ENCODE measurements at places on chromosomes 7 and 10.
A peak's percentile ranks its signal among the peaks of the same experiment; 100 is the strongest.

DNA sequence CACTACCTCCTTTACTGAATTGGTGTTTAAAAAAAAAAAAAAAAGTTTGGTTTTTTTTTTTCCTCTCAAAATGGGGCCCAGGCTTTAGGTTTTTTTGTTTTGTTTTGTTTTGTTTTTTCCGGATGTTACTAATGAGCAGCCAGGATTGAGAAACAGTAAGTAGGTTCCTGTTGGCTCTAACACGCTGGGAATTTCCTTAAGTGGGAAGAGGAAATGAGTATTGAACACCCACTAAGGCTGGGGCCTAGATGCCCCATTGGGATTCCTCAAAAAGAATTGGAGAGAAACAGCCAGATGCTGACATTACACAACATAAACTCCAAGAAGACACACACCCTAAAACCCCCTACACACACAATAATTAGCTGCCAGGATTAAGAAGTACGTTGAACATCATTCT, 102.2 kb upstream of the NANOS1 start:
- DNase-seq = no peak

DNA sequence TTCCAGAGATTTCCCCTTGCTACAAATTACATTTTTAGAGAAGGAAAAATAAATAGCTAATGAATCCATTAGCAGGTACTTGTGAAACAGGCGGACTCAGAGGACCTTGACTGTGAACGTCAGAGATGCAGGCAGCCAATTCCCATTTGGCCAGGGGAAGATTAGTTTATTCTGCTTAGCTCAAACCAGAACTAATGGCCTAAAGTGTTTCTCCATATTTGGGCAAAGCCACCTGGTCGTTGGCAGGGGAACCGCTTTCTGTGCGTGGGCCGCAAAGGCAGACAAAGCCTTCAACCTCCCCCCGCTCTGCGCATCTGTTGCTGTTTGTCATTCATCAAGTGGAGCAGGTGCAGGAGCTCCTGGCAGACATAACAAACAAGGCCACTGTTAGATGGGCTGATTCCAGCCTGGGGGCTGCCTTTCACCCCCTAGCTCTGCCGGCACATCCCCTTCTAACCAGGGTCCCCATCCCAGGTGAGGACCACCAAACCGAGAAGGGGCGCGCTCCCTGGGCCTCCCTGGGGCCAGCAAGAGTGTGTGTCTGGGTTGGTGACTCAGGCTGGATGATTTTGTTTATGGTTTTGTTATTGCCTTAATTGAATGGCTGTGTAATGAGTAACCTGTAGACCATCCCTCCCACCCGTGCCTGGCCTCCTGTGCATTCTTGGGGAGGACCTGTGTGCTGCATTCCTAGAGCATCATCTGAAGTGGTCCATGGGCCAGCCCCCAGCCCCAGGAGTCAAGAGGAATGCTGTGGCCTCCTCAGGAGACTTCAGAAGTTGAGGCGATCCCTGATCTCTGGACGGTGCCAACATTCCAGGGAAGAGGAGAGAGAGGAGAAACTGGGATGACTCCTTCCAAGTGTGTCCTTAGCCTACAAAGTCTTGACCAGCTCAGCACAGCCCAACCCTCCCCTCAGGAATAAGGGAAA, 14.5 kb upstream of the CPA1 start:
- peak; percentile 91 for DNase-seq

DNA sequence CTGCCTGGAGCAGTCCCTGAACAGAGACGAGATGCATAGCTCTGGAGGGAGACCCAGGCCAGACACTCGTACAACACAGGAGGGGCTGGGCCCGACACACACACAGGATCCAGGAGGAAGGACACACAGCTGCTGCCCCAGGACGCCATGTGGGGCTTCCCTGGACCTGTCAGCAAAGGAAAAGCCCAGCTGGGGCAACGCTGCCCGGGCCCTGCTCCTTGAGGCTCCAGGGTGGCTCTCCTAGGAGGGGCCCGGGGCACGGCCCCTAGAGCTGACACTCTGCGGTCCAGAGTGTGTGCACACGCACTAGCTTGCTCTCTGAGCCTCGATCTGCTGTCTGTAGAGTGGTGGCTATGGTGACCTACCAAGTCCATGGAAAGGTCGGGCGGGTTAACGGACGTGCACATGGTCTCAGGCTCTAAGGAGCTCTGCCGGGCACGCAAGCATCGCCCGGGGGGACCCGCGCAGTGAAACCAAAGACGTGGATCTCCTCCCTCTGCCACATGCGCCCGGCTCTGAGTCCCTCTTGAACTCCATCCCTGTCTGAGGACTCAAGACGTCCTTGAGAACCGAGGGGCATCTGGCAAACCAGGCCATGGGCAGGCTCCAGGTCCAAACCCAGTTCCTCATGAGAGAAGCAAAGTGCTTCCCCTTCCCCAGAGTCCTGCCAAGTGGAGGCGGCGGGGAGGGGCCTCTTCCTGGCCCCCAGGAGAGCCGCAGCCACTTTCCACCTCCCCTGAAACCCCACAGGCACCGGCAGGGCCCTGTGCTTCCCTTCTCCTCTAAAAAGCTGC, 279.0 kb downstream of the ELFN1 start:
- no peak for DNase-seq

DNA sequence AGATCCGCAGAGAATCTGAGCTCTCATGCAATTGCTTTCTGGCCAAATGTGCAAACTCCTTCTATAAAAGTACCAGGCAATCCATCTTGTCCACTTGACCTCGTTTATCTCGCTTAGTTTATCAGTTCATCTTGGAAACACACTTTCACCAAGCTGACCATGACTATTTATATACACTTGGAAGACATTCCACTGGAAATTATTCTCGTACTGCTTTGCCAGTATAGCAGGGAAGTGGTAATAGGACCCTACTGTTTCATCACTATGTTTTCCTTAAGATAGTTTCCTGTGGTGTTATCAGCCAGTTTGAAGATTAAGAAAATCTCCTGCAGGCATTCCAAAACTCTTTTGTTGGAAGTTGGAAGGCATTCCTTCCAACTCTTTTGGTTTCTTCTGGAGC, 115.3 kb upstream of the FAM171A1 start:
- DNase-seq = no peak

- DNase-seq = no peak
Observed at GRCh38 chr10:131891196-131891928, 9.4 kb upstream of the PPP2R2D start.

DNA sequence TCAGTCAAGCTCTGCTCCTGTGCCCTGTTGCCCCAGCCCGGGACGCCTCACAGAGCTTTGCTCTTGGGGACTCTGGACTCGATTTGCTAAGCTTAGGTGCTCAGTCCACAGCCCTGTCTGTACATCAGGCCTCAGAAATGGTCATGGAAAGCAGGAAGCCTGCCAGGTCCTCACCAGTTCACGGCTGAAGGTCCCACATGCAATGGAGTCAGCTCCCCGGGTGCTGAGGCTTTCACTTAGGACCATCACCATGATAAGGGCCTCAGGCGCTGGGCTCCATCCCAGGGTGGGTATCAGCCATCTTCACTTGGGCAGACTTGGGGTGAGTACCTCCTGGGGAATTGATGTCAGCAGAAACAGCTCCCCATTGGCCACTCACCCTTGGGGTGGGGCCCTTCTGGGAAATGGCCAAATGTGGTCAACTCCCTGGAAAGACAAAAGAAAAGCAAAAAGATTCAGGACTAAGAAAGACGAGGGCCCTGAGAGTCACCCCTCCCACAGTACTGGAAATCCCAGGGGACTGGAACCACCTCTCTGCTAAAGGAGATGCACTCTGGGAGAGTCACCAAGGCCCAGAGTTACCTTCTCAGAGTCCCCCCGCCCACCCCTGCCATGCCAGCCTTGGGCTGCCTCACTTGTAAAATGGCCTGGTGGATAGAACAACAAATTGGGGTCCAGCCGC, 37.6 kb downstream of the FAM53B start:
- no peak for DNase-seq

DNA sequence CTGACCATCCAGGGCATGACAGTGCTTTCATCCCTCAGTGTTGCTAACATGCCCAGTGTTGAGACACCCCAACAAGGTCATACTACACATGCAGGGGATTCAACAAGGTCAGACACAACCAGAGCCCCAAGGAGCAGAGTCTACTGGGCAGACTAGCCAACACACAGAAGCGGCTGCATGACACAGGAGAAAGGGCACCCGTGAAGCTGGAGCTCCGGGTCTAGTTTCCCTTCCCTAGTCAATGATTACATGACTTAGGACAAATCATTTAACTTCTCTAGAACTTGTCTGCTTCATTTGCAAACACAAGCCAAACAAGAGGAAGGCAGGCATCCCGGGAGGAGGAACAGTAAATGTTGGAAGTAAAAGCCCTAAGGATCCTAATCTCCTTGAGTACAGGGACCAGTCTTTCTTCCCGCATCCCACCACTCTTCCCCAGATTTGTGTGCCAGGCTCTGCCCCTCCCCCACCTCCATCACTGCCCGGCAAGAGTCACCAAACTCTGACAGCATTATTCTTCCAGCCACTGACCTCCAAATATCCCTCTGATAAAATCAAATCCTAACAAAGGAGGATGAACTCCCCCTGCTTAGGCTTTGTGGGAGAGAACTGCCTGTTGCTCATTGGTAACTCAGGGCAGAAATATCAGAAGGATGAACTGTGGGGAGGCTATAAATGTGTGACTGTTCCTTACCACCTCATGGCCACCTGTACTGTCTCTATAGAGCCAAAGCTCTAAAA, 104.3 kb downstream of the KCNMA1 start:
- DNase-seq = no peak

- no peak for DNase-seq
Observed at GRCh38 chr10:78843495-78843894, 225.3 kb upstream of the ZMIZ1 start.

GRCh38 chr7:102119925-102120324, 166.7 kb upstream of the SH2B2 start:
- DNase-seq = no peak

DNA sequence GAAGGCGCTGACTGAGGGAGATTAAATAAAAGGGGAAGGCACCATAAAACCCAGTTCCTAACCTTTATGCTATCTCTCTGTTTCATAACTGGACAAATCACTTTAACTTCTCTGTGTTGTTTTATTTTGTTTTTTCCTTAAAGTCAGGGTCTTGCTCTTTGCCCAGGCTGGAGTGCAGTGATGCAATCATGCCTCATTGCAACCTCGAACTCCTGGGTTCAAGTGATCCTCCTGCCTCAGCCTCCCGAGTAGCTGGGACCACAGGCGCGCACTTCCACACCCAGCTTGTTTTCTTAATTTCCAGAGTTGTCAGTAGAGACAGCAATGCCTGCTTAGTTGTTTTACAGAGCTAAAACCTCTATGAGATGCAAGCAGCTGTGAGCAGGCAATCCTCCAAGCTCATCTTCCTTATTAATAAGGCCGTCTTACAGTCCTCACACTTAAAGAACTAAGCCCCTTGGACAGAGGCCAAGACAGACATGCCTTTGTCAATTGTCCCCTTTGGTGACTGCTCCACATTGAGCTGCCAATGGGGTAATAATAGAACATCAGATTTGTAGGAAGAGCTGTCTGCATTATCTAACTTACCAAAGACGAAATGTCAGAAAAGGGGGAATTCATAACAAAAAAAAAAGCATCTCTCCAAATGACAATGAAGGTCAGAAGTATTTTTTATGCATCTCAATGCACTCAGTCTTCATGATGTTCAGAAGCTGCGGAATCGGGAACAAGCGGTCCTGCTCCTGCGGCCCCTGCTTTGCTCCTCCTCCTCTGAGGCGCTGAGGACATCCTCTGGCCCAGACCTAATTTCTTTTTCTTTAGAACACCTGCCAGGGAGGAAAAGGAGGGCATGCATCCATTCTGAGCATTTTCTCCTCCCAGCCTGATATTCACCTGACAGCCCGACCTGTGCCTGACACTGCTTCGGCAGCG, 62.7 kb upstream of the RNF32 start:
- no peak for DNase-seq

GRCh38 chr7:3117081-3117480, 73.4 kb upstream of the CARD11 start:
- no peak for DNase-seq

DNA sequence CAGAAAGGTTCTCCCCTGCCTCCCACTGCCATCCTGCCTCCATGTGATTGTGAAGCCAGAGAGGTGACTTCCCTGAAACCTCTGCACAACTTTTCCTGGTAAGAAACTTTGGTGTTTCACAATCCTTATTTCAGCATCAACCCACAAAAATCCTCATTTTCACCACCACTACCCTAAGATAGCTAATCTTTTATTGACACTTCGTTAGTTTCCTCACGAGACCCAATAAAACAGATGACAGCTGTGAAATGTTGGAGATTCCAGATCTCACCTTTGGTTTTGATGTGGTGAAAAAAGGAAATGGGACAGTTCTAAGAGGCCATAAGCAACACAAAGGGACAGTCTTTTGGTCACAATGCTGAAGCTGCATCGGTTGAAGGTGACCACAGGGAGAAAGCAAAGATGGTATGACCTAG, 59.9 kb upstream of the TM9SF3 start:
- DNase-seq = no peak

DNA sequence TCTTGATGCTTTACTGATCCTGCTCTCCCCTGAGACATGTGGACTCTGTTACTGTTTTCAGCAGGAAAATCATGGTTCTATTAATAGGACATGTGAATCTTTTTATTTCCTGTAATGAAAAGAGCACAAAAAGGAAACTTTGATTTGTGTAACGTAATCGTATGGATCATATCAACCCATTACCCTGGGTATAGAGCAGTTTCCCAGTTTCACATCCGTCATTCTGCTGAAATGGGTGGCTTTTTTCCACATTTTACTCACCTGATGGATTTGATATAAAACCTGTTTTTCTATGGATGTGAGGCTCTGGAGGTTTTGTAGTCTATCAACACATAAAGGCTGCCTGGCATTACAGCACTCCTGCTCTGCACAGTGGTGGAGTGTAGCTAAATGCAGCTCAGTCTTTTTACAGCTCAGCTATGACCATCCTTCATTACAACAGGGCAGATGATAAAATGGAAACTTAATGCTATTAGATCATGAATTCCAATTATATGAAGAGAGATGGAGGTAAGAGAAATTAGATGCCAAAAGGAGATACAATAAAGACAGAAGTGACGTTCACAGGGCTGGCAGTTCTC, 486.3 kb upstream of the C7orf33 start:
- DNase-seq = no peak

- no peak for DNase-seq
Observed at GRCh38 chr7:142280263-142280662, 22.4 kb upstream of the PRSS58 start.

GRCh38 chr10:100506596-100507356, 12.9 kb downstream of the SEC31B start:
- no peak for DNase-seq

DNA sequence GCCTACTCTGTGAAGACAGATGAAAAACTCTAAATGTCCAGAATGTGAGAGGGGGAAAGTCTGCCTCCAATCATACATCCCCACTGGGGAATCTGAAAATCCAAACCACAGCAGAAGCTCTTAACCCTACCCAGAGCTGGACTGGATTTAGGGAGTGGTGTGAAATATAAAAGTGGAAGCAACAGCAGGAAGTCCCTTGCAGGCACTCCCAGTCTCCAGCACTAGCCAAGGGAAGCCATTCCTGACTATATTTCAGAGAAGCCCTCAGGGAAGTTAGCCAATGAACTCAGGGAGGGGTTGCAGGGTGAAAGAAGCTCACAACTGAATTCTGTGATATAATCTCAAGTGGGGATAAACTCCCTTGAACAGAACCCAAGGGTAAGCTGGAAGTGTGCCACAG, 51.5 kb downstream of the CRPPA start:
- no peak for DNase-seq

All from NCI-H2227 treated with DMSO at 0.1 percent for 48 hours (cell line).